ENCODE measurements at places on chromosomes 7 and 10.

DNA sequence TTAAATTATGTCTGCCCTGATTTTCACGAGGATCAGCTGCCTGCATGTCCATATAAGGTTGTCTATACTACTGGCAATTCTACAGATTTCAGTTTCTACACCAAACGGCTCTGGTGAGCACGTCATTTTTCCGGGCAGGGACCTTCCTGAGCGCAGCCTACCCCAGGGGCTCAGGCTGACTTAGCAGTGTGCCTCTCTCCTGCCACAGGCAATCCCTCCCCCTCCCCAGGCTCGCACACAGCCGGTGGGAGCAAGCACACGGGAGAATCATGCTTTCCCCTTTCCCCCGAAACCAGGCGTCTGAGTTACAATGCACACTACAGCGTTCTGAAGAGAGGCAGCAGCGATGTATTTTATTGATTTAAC, 1.7 kb downstream of the KLF6 start:
- DNase-seq: no peak

GRCh38 chr7:46784732-46785131, 797.2 kb downstream of the TNS3 start:
- DNase-seq: no peak

DNA sequence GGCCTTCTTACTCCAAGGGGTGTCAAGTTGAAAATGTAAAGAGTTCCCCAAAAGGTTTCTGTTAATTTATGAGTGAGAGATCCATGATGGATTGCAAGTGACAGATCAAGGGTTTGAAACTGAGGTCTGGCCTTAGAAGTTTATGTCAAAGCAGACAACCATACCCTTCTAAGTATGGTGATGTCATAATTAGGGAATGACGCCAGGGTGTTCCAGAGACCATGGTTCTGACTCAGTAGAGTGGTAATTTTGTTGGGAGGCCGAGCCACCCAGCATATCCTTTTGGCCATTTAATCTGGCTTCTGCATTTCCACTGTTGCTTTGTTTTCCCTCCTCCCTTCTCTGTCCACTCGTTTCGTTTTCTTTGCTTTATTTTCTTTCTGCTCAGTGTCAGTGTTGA, 2.7 kb downstream of the TRUB1 start:
- no peak for DNase-seq

GRCh38 chr7:24501009-24501408, 72.2 kb upstream of the PALS2 start:
- no peak for DNase-seq

DNA sequence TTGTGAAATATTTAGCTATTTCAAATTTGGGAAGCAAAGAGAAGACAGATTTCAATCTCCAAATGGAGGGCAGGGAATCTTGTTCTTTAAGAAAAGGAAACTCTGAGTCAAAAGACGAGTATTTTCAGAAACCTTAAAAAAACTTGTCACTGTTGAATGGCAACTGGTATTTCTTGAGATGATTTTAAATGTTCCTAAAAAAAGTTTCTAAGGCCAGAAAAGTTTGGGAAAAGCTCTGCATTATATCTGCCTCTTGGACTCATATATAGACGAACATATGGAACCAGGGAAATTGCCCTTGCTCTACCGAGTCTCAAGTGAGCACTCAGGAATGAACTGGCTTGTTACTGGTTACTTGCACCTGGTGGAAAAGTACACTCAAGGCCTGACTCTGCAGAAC, 69.5 kb downstream of the ADAM22 start:
- DNase-seq: no peak
